ENCODE measurements at places on chromosomes 1 and 21.

- DNase-seq, result no peak
These were observed 29.1 kb downstream of the LAMC2 start for GRCh38 chr1:183215076-183215720.

DNA sequence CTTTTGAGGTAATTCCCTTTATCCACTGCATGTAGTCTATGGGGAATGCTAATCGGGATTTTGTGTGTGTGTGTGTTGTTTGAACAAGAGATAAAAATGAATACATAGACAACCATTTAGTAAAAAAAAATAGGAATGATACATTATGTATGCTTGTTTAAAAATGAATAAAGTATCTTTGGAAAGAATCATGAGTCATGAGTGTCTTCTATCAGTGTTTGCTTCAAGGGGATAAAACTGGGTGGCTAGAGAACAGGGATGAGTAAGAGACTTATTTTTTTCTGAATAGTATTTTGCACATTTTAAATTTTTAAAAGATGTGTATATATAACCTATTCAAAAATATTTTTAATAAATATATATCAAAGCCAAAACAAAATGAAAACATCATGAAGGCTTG, 839.4 kb upstream of the ADGRL4 start:
- DNase-seq, result no peak

- no peak for DNase-seq
These were observed 45.0 kb upstream of the KIRREL1 start for GRCh38 chr1:157948312-157949073.

DNA sequence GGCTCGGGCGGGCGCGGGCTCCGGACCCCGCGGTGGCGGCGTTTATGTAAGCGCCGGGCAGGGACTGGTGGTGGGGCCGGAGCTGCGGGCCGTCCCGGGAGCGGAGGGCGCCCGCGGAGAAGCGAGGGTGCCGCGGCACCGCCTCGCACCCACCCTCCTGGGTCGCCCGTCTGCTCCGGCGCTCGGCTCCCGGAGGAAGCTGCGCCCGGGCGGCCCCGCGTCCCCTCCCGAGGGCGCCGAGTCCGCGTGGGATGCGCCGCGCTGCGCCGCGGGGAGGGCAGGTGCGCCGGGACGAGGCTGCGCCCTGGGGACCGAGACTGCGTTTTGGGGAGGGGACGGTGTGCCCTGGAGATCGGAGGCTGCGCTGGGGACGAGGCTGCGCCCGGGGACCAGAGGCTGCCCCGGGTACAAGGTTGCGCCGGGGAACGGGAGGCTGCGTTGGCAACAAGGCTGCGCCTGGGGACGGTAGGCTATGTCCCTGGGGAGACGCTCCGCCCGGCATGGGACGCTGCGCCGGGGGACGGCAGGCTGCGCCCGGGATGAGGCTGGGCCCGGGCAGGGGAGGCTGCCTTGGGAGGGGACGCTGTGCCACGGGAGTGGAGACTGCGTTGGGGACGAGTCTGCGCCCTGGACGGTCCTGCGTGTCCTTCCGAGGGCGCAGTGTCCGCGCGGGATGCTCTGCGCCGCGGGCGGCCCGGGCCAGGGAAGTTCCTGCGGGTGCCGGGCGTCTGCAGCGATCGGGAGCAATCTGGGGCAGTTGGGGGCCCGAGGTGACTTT, 627 bp downstream of the ADARB1 start:
- DNase-seq, result peak; percentile 33

DNA sequence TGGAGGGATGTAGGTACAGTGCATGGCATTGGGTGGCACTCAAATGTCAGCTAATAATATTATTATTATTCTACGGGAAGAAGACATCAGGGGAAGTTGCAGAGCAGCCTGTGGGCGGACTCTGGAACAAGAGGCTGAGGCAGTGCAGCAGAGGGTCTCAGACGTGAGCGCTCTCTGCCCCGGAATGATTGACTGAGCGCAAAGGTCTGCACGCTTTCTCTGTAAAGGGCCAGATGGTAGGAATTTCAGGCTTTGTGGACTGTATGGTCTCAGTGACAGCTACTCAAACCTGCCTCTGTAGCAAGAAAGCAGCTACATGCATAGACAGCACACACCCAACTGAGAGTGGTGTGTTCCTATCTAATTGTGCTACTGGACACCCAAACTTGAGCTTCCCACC, 29.6 kb upstream of the VPS13D start:
- no peak for DNase-seq
